ENCODE measurements at places on chromosomes 5 and 9.

DNA sequence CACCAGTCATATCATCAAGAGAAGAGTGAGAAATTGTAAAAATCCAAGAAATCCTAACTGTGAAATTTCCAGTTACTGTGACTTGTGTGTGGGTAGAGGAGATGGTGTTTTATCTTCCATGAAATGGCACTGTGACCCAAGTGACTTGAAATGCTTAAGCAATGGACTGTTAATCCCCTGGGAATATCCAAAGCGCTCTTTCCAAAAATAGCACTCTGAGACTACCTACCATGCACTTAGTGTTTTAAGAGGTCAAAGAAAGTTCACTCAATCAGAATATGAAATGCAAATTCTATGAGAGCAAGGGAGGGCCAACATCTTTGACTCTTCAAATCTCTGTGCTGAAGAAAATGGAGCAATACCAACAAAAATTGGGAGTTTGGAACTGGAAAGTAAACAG lies 244.0 kb downstream of the GABRB2 start:
- peak; percentile 54 for DNase-seq

DNA sequence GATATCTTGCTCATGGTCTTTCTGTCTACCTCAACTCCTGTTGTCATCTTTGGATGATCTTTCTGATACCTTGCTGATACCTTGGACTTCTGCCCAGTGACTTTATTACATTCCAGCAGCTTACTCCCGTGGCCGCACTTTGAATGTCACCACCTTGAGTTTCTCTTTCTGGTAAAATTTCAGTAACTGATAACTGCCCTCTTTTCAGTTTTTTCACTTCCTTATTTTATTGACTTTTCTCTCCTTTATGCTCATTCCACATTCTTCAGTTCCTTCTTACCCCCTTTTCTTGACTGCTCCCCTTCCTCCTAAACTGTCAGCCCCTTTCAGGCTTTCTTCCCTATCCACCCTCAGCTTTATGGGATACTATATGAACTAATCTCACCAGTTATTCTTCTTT lies 7.0 kb upstream of the FBXO4 start:
- DNase-seq = no peak

GRCh38 chr5:179885491-179886090 lies 22.1 kb downstream of the TBC1D9B start:
- DNase-seq = no peak

- no peak for DNase-seq
Observed at GRCh38 chr5:15823398-15823797, 323.4 kb downstream of the FBXL7 start.

DNA sequence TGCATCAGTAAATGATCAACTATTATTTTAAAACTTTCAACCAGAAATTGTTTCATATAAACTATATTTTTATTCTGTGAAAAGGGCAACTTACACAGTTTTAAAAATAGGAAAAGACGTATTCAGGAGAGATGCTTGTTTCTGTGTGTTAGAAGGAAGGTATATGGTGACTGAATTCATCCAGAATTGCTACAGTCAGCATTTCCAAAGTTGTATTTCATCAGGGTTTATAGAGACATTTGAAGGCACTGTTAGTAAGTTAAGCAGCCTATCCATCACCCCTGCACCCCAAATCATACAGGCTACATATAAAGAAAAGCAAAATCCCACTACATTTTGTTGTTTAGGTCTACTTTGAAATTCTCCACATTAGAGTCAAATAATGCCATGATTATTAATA lies 716.0 kb downstream of the KCTD16 start:
- DNase-seq = no peak

- DNase-seq = no peak
Observed at GRCh38 chr5:67462147-67462546, 265.5 kb upstream of the CD180 start.
